ENCODE measurements at places on chromosomes 7 and 10.

- no peak for DNase-seq
Measured at GRCh38 chr7:46206476-46207060, 285.5 kb upstream of the IGFBP3 start.

DNA sequence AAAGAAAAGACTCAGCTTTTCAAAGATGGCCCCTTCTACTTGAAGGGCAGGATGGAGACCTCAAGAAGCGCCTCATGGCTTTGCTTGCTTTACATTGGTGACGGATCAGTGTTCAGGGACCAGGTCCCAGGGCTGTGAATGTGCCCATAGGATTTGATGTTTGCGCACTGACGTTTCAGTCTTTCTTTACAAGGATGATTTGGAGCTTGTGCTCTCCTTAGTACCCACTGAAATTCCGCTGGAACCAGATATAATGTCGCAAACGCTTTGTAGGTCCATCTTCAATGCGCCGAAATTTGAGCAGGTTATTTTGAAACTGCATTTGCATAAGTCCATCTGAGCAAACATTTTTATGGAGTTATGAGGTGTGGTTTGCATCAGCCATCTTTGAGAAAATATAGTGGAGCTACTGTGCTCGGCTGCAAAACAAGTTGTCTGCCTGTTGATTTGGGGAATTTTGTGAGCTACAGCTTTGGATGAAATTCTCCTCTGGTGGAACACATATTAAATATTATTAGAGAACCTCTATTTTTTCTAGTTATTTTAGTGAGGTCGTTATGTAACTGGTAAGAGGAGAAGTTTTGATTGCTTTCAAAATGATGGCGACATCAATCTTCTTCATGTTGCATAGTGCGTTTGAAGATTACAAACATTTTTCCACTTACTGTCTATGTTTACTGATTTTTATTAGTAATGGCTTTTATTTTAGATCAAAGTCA lies 2.4 kb downstream of the RBM20 start:
- no peak for DNase-seq

- no peak for DNase-seq
Measured at GRCh38 chr10:119357412-119358151, 150.2 kb downstream of the GRK5 start.

GRCh38 chr10:62170732-62171131 lies 97.9 kb downstream of the RTKN2 start:
- no peak for DNase-seq

DNA sequence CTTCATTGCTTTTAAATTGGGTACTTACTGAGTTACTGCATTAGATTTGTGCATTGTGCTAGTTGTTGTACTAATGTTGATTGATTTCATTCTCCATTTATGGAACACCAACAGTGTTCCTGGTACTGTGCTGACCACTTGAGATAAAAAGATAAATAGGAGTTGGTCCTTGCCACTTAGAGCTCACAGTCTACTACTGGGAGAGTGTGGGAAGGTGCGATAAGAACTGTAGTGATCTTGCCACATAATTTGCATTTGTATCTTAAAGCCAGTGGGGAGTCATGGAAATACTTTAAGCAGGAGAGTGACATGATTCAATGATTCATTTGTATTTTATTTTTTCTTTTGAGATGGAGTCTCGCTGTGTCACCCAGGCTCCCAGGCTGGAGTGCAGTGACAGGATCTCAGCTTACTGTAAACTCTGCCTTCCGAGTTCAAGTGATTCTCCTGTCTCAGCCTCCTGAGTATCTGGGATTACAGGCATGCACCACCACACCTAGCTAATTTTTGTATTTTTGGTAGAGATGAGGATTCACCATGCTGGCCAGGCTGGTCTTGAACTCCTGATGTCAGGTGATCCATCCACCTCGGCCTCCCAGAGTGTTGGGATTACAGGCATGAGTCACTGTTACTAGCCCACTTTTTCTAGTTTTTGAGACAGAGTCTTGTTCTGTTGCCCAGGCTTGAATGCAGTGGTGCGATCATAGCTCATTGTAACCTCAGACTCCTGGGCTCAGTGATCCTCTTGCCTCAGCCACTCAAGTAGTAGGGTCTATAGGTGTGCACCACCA lies 51.2 kb upstream of the TMEM248 start:
- DNase-seq: no peak

- DNase-seq: no peak
Measured at GRCh38 chr10:86657396-86658011, 3.2 kb downstream of the OPN4 start.

DNA sequence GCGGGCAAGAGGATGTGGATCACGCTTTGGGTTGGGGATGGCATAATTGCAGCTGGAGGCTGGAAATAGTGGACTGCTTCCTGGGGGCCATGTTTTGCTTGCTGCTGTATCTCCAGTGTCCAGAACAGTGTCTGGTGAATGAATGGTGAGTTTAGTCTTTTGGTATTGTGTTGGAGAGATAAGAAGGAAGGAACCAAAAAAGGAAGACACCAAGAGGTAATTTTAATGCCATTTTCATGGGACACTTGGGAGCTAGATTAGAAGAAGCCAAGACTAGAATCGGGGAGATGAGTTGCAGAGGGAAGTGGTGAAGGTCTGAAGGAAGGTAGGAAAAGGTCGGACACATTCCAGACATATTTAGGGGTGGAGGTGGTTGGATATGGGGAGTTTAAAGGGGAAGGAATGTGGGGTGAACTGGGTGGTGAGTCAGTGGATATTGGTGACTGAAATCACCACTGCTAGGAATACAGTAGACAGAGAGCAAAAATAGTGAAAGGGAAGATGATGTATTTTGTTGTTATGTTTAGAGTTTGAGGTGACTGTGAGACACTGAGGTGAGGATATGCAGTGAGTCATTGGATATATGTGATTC lies 76.7 kb downstream of the CCNY start:
- DNase-seq: no peak

- DNase-seq: no peak
Measured at GRCh38 chr7:102101926-102102325, 184.7 kb upstream of the SH2B2 start.

- no peak for DNase-seq
Measured at GRCh38 chr10:59991661-59992060, 85.3 kb upstream of the CCDC6 start.

GRCh38 chr7:92835851-92836488 lies 403 bp downstream of the CDK6 start:
- no peak for DNase-seq

DNA sequence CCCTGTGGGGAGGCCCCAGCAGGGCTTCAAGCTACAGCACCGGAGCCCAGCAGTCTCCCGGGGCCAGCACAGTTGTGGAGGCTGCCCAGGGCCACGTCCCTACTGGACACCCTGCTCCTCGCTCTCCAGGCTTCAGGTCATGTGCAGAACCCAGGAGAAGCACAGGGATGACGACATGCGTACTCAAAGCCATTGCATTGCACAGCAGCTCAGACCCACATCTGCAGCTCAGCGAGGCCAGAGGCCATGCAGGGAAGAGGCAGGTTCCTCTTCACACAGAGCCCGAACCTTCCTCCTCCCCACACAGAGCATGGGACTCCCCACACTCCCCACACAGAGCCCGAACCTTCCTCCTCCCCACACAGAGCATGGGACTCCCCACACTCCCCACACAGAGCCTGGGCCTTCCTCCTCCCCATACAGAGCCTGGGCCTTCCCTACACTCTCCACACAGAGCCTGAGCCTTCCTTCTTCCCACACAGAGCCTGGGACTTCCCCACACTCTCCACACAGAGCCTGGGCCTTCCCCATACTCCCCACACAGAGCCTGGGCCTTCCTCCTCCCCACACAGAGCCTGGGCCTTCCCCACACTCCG lies 12.3 kb downstream of the CFAP46 start:
- DNase-seq: no peak

GRCh38 chr7:40698921-40699260 lies 564.1 kb downstream of the SUGCT start:
- DNase-seq: no peak

- DNase-seq: no peak
Measured at GRCh38 chr7:100539436-100540006, 518 bp downstream of the AGFG2 start.

DNA sequence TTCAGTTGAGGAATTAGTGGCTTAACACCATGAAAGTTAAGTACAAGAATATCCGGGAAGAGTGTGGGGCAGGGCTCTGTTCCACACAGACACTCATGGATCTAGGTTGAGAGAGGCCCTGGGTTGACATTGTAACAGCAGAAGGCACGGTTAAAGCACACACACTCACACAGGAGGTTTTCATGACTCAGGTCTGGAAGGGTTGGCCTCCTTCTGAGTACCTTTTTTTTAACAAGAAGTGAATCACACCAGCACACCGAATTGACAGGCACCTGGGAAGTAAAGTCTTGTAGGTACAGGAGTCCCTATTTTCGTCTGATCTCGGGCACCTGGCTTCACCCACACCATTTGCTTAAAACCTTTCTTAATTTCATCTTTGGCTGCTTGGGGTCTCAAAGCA lies 509.4 kb upstream of the ADARB2 start:
- DNase-seq: no peak
